ENCODE measurements at places on chromosomes 7 and 10. TPM values are rescaled to one million over a fixed set of nuclear protein-coding genes. Genes with fewer than 3 reads are reported as not detected.

DNAH11 gene
- not detected for total RNA-seq

GJD4 gene
- total RNA-seq, result not detected

SLC39A12 gene
- not detected for total RNA-seq

ADAM12 gene
- total RNA-seq, result 18.6 TPM

UPK3BL1 gene
- total RNA-seq, result 8.6 TPM

CYP3A7 gene
- total RNA-seq, result not detected

TFR2 gene
- 0.33 TPM for total RNA-seq

GDF10 gene
- total RNA-seq, result not detected

ADCY1 gene
- 0.51 TPM for total RNA-seq

SPDYE11 gene
- total RNA-seq, result not detected

NUTM2D gene
- total RNA-seq, result 0.81 TPM

HPSE2 gene
- total RNA-seq, result not detected
